Stimulated activated naive CD8-positive, alpha-beta T cell treated with anti-CD3 and anti-CD28 coated beads, Interleukin-15, Interleukin-2, amounts not matched to agents 100 U/mL and 50 U/mL, for 24 hours (primary cell): ENCODE measurements at places on chromosomes 5 and 9.

DNA sequence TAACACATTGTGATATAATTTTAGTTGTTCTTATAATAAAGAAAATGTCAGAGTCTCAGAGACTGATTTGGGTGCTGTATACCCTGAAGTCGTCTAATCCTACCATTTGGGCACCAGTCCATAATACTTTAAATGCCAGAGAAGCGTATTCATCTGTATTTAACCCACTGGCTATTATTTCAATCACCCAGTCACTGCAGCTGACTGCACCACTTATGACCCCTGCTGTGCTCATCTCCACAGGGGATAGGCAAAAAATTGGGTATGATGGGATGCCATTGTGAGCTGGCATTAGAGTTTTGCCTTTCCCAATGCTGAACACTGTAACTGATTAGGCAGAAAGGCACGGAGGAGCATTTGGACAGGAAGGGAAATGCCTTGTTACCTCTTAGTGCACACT lies 599.7 kb downstream of the CAAP1 start:
- DNase-seq, result no peak

- no peak for DNase-seq
Observed at GRCh38 chr9:110021891-110022290, 186.1 kb downstream of the C9orf152 start.

- no peak for DNase-seq
Observed at GRCh38 chr5:125559296-125559695, 812.9 kb upstream of the ZNF608 start.

- no peak for DNase-seq
Observed at GRCh38 chr9:34279411-34279810, 49.7 kb downstream of the KIF24 start.

GRCh38 chr5:158513490-158514318 lies 586.0 kb downstream of the EBF1 start:
- DNase-seq, result no peak

- DNase-seq, result no peak
Observed at GRCh38 chr5:83848941-83849340, 128.3 kb upstream of the HAPLN1 start.

DNA sequence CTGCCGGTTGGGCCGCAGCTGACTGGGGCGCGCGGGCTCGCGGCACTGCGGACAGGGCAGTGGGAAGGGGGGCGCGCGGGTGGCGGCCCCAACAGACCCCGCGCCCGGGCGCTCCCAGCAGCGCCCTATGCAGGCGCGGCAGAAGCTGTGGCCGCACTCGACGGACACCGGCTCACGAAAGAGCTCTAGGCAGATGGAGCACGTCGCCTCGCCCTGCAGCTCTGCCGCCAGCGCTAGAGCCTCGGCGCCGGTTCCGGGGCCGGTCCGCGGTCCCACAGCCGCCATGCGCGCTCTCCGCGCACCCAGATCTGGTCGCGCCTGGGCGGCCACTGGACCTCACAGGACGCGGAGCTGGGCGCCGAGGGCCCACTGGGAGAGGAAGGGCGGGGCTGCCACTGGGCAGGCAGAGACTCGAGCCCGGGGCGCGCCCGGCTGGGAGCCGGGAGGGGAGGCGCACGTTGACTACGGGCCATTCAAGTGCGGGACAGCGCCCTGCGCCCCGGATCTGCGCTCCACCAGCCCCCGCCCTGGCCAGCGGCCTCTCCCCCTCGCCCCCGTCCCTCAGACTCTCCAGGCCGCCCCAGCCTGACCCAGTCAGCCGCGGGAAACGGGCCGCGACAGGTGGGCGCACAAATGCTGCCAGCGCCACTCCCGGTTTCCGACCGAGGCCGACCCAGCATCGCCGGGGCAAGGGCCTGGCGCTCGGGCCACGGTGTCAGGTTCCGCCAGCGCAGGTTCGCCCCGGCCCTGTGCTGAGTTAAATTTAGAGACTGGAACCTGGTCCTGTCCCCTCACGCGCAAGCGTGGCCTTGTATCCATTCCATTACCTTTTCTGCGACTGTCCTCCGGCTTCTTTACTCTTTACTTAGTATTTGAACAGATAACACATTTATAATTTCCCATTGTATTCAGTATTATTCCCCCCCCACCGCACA lies at the start of gene TRIM7:
TRIM7 (minus strand) TSS at position 371 of the 935 bp plus-strand sequence; CDS start at position 285, 86 bp downstream.
- peak; percentile 58 for DNase-seq

GRCh38 chr5:42586625-42587024 lies 163.4 kb downstream of the GHR start:
- no peak for DNase-seq

DNA sequence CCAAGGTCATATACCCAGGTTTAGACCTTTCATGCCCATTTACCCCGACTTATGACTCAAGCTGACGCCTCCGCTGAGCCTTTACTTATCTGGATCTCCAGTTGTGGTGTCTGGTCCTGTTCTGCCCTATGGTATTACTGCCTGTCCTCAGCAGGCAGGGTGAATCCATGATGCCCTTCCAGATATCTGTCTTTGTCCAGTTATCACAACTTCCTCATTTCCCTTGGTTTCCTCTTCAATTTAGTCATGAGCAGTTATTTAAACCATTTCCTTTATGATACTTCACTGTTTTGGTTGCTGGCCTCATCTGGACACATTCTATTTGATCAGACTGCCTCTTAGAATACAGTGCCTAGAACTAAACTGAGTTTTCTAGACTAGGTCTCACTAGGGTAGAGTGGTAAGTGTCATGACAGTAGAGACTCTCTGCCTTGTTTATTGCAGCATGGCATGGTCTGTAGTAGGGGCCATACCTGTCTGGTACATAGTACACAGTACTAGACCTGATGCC lies 93.3 kb downstream of the MELK start:
- no peak for DNase-seq

DNA sequence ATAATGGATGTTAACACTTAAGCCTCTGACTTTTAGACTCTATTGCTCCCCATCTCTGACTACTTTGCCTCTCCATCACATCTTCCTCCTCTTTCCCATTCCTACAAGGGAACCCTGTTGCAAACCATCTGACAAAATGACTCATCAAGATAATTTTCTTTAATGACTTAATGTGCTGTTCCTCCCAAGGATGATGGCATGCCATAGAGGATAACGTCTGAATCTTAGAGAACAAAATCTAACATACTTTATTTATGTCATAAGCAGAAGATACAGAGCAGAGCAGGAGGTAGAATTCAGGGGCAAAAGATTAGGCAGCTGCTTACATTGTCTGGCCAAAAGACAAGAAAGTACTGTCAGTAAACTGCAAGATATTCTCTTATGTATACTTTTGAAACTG lies 76.8 kb downstream of the FGF10 start:
- DNase-seq, result no peak

GRCh38 chr5:59368951-59369350 lies 524.6 kb downstream of the PDE4D start:
- no peak for DNase-seq

DNA sequence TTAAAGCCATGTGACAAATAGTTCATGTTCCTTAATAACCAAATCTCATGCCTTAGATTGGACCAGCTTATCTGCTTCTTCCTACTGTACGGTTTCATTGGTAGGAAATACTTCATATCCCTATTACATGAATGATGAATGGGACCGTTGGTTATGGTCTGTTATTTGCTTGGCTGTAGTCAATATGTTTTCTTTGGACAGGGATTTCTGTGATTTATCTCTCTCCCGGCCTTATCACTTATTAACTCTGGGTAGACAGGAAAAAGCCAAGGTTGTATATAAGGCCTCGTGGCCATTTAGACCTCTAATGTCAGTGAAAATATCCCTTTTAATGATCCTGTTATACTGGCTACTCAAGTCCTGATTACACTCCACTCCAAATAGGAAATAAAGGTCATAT lies 330.6 kb downstream of the EBF1 start:
- DNase-seq, result no peak

- DNase-seq, result peak; percentile 63
Observed at GRCh38 chr5:50666261-50667022, at the start of gene PARP8. Gene PARP8, plus strand, starts transcription at chr5:50666637. Its CDS starts 459 bp downstream, at chr5:50667096.

- no peak for DNase-seq
Observed at GRCh38 chr5:176441921-176442323, 6.3 kb upstream of the FAF2 start.

- no peak for DNase-seq
Observed at GRCh38 chr5:73411936-73412596, 36.5 kb downstream of the FOXD1 start.

DNA sequence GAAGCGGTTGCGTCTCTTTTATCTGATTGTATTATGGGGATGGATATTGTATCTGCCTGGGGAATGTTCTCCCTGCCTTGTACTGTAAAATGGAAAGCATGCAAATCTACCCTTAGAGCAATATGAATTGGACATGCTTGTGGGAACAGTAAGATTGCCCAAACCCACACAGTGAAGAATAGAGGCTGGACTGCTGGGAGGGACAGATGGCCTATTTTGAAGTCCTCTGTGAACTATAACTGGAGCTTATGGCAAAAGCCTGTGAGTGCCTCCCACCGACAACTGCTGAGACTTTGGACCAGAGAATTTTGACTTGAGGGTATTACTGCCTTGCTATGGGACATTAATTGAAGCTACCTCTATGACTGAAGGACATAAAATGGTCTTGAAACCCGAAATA lies 168.9 kb downstream of the ERCC6L2 start:
- DNase-seq, result no peak

- DNase-seq, result no peak
Observed at GRCh38 chr5:1444361-1445189, 665 bp downstream of the SLC6A3 start.

GRCh38 chr9:132993511-132993939 lies 15.0 kb downstream of the GFI1B start:
- no peak for DNase-seq

DNA sequence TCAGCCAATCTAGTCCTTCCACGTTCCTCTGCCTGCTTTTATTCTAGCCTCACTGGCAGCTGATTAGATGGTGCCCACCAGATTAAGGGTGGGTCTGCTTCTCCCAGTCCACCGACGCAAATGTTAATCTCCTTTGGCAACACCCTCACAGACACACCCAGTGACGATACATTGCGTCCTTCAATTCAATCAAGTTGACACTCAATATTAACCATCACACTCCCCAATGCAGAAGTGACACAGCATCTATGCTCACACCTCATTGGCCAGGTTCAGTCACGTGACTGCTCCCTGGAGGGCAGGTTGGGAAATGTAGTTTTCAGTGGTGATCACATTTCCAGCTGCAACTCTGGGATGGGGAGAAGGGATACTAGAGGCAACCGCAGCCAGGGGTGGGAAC lies 13.0 kb downstream of the SUSD3 start:
- no peak for DNase-seq
